Ascending aorta (tissue), 2 donors: ENCODE measurements at places on chromosomes 6 and 20. TPM values are rescaled to one million over a fixed set of nuclear protein-coding genes. Genes with fewer than 3 reads are reported as not detected.

SPTLC3 gene
- 4.6 TPM for total RNA-seq

PLEKHG1 gene
- total RNA-seq, result 10.7 TPM

LRRC73 gene
- total RNA-seq, result not detected

LY6G5B gene
- 24.1 TPM for total RNA-seq

ADGRB3 gene
- 4.4 TPM for total RNA-seq

SMLR1 gene
- not detected for total RNA-seq

RNF182 gene
- 3.0 TPM for total RNA-seq
